ENCODE measurements at places on chromosomes 13 and 19.

GRCh38 chr13:60019119-60019993 is 144.4 kb downstream of the DIAPH3 start:
- peak; percentile 3 for DNase-seq

DNA sequence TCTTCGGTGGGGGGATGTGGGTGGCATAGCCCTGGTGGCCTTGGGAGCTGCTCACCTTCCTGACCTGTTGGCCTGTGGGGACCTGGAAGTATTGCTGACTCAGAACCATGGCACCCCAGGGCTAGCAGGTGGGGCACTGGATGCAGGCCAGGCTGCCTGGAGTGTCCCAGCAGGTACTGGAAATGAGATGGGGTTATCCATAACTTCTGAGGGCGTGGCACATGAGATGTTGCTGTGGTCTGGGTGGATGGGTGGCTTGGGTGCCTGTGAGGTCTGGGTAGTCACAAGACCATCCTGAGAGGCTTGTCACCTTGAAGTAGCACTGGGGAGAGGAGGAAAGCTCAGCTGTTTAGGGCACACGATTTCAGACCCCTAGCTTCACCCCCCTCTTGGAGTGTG is 636 bp upstream of the RNF225 start:
- no peak for DNase-seq

DNA sequence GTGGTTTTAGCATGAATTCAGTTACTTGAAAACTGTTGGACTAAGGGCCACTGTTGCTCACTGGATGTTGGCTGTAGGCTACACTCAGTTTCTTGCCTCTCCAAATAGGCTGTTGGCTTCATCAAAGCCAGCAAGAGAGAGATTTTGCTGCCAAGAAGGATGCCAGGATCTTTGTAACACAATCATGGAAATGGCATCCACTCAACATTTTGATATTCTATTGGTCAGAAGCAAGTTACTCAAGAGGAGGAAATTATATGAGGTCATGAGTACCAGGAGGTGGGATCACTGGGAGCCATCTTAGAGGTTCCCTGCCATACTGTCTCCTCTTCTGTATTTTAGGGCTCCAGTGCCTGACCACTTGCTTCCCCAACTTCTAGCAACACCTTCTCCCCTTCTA is 30.6 kb downstream of the SYDE1 start:
- no peak for DNase-seq

GRCh38 chr13:29801737-29802305 is 48.6 kb downstream of the UBL3 start:
- DNase-seq: no peak

DNA sequence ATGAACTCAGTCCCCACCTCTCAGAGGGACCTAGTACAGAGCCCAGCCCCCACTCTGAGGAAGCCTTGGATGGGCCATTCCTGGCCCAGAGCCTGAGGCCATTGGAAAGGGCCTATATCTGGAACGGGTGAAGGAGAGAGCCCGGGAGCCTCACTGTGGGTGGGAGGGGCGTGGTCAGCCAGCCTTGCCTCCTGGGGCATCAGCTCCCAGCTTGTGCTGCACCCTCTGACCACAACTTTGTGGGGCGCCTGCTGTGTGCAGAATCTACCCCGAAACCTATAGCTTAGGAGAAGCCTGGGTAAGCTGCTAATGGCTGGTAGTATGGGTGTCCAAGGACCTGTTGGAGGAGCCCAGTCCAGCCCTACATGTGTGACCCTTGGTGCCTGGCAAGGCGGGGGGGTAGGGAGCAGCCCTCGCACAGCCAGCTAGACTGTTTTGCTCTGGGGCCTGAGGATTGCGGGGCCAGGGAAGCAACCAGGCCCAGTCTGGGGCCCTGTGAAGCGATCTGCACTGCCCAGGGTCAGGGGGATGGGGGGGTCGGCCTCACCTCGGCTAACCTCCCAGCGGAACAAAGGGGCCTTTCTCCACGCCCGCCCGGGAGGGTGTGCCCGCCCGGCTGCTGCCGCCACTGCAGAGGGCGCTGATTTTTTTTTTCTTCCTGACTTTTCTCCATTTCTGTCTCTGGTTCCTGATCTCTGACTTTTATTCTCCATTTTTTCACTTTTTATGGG is 42.3 kb downstream of the LYL1 start:
- DNase-seq: no peak

DNA sequence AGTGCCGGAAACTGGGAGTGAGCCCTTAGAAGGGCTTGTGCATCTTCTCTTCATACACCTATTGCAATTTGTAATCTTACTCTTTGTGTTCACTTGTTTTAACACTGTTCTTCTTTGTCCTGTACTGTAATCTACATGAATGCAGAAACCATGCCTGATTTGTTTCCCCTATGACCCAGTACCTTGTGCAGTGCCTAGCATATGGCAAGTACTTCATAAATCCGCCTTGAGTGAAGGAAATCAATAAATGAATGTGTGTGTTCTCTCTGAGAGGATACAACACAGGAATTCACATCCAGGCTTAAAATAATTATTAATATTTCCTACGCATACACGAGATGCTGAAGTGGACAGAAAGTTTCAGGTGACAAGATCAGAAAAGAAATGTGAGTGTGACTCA is 172.6 kb downstream of the GPC6 start:
- DNase-seq: no peak
